ENCODE measurements at places on chromosomes 11 and 22. TPM values are rescaled to one million over a fixed set of nuclear protein-coding genes. Genes with fewer than 3 reads are reported as not detected.

SERPING1 gene
- total RNA-seq: 118 TPM

XNDC1N gene
- 2.7 TPM for total RNA-seq

LUZP2 gene
- not detected for total RNA-seq

OR5P2 gene
- not detected for total RNA-seq

SLC22A9 gene
- total RNA-seq: not detected

HORMAD2 gene
- not detected for total RNA-seq

AQP11 gene
- 0.91 TPM for total RNA-seq

- peak; percentile 84 for DNase-seq
Measured at GRCh38 chr11:119729951-119730613, 1.1 kb upstream of the NECTIN1 start.

- no peak for DNase-seq
Measured at GRCh38 chr11:134014511-134014910, 54.4 kb upstream of the JAM3 start.

DNA sequence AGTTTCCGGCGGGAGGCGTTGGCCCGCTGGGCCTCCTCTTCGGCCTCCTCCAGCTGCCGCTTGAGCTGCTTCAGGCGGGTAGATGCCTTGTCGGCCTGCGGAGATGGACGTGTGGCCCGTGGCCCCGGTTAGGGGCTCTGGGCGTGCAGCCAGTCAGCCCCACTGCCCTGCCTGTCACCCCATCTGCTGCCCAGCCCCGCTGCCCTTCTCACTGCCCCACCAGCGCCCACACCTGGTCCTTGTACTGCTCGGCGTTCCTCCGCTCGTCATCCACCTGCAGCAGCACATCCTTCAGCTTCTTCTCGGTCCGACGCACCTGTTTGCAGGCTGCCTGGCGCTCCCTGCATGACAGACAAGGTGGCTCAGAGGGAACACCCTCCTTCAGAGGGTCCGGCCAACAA is 31.2 kb downstream of the APOL1 start:
- no peak for DNase-seq

- DNase-seq: no peak
Measured at GRCh38 chr22:41857155-41857859, 24.4 kb downstream of the SREBF2 start.

DNA sequence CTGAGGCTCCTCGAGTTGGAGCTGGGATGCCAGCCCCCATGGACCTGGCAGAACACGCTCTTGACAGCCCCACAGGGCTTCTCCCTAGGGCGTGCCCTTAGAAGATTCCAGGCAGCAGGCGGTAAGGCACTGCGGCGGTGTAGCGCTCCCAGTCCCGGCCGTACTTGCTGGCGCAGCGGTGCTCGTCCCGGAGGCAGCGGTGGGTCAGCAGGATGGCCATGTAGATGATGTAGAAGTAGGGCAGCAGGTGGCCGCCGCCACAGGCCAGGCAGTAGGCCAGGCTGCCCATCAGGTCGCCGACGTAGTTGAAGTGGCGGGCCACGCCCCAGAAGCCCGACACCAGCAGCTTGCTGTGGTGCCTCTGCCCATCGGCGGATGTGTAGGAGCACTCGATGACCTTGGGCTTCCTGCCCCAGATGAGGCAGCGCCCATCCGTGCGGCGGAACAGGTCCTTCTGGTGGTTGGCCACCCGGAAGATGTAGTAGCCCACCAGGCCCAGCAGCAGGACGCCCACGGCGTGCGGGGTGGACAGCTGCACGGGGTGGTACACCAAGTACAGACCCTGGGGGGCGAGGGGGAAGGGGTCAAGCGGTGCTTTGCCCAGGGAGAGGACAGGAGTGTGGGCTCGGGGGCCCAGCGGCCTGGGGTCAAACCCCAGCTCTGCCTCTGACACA is 12.8 kb downstream of the DHCR7 start:
- no peak for DNase-seq

DNA sequence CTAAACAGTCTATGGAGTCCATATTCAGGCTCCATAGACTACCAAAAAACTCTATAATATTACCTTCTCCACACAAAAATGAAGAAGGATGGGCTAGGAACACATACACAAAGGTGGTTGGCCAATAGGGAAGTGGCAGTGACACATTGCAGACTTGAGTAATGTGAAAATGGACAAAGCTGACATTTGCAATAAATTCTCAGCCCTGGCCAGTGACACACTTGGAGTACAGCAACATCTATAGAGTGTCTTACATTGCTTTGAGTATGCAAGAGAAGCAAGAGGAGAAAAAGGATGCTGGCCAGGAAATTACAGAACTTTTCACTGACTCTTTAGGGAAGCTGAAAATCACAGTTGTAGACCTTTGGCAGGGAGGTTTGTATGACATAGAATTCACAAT is 7.3 kb upstream of the OR52W1 start:
- no peak for DNase-seq

DNA sequence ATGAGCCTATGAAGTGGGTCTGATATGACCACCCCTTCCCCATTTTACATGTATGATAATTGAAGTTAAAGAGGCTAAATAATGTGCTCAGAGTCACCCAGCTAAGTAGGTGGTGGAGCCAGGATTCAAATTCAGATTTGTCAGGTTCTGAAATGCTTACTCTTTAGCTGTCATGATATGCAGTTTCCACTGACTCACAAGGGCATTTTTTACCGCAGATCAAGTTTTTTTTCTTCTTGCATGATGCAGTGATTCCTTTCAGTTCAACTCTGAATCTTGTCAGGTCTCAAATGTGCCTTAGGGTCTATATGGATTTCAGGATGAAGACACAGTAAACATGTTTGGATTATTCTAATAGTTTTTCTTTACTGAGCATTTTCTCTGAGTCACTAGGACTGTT is 12.6 kb upstream of the TRIM44 start:
- DNase-seq: no peak

DNA sequence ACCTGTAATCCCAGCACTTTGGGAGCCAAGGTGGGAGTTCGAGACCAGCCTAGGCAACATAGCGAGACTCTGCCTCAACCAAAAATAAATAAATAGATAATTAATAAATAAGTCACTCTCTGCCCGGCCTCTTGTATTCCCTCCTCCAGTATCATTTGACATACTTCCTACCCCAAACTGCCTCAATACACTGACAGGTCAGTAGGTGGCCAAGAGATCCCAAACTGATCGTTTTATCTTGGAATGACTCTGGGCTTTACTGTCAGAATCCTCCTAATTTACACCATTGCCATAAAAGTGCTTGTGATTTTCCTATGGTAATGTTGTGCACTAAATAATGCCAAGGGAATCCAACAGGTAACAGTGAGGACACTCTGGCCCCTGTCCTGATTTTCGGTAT is 94.2 kb downstream of the PDHX start:
- no peak for DNase-seq

DNA sequence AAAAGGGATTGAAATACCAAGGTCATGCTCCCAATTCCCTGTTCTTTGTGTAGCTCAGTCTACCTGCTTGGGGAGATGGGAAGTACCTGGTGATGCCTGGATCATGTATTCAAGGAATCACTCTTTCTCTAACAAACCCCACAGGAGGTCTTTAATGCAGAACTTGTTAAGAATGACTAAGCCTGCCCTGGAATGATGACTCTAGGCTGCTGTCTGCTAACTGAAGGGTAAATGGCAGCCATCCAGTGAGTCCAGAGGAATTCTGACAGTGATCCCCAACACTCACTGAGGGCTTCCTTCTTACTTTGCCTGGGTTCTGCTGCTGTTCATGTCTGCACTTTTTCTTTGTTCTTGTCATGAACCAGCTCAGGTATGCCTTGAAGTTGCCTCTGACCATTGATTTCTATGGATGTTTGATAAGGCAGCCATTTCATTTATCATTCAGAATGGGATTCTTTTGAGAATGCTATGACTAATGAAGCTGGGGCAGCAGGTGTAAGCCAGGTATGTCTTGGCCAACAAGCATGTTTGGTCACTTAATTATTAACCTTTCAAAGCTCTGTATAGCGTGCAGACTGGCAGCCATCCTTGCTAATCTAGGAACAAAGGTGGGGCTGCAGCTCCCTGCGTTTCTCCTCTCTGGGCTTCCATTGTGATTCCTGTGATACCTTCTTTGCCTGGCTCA is 11.4 kb downstream of the PRSS23 start:
- DNase-seq: no peak

DNA sequence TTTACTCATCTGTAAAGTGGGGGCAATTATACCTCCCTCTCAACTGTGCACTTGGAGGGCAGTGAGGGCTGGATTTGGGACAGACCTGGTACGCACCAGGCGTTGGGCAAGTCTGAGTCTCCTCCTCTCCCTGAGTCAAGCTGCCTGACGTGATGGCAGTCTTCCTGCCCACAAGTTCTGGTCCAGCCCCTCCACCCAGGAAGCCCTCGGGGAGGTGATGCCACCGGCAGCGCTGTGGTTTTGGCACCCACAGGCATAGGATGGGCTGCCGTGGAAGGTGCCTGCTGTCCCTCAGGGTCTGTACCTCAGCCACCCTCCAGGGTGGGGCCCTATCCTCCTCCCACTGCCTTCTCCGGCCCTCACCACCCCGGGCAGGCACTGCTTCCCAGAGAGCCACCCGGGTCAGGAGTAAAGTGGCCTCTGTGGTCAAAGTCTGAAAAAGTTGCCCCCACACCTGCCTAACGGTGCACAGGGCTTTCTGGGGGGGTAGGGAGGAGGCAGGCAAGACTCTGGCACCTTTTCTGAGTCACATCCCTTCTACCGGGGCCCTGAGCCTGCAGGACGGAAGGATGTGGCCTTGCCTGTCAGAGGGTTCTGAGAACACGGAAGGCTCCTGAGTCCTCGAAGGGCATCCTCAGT is 6.5 kb upstream of the APOBEC3H start:
- DNase-seq: no peak

DNA sequence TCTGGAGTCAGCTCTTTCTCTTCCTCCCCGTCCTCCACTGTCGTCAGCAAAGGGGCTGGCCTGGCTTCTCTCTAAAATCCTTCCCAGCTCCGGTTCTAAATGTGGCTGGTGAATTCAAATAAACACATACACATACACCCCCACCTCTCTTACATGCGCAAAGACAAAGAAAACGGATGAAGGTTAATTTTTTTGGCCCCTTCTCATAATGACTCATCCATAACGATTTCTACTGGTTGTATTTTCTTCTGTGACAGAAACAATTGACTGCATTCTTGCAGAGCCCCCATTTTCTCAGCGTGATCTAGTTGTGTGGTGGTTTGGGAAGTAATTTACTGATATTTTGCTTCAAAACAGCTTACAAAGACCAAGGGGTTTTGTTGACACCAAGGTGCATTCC is 130.0 kb upstream of the NTM start:
- no peak for DNase-seq

DNA sequence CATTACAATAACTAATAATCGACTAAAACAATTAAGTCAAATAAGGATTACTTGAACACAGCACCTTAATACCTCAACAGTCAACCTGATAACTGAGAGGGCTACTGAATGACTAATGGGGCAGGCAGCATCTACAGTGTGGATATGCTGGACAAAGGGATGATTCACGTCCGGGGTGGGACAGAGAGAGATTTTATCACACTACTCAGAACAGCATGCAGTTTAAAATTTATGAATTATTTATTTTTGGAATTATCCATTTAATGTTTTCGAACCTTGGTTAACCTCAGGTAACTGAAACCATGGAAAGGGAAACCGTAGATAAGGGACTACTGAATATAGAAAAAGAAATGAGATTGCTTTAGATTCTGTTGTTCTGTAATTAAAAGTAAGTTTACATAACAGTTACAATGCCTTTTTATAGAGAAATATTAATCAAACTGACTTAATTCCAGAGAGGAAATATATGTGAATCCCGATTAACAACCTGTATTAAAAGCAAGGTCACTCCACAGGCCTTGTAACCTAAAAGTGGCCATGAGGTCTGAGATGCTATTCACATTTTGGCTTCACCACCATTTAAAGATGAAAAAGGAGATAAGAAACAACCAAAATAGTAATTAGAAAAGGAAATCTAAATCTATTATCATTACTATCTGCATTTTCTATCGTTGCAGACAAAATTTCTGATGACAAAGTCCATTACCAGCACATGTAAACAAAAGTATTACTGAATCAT is 119.0 kb upstream of the TP53AIP1 start:
- no peak for DNase-seq

All from Right ventricle myocardium superior (tissue), 1 donor.